ENCODE measurements at places on chromosomes 12 and 14. TPM values are rescaled to one million over a fixed set of nuclear protein-coding genes. Genes with fewer than 3 reads are reported as not detected.

The ARL1 gene
- total RNA-seq = 126 TPM

DNA sequence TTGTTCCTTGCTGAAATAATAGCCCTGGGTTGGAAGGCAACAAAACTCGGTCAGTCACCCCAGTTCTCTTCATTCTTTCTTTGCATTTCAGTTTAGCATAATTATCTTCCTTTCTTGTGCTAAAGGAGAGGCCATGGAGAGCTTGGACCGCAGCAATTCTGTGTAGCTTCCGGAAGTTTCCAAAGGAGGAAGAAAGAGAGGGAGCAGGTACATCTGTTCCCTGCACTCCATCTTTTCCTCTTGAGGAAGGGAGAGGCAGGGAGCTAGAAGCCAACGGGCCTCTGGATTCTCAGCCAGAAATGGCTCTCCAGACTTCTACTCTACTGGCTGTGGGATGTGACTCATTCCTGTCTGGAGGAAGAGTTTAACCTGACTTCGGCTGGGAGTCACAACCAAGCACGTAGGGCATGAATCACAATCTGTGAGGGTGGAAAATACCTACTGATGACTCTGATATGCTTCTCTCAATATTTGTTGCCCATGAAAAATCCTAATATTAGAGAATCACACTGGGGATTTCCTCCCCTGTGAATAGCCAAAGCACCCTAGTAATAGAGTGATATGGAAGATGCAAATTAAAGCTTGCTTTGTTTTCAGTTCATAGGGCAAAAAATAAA lies 17.0 kb downstream of the ANO6 start:
- peak overlapping the region; percentile 70 for H3K27ac ChIP-seq
- no peak overlapping the region for H3K4me3 ChIP-seq
- no peaks in the 10 kb centered on the region for H3K36me3 ChIP-seq
- H3K4me1 ChIP-seq = peaks cover 19% of the 10 kb centered on the region

DNA sequence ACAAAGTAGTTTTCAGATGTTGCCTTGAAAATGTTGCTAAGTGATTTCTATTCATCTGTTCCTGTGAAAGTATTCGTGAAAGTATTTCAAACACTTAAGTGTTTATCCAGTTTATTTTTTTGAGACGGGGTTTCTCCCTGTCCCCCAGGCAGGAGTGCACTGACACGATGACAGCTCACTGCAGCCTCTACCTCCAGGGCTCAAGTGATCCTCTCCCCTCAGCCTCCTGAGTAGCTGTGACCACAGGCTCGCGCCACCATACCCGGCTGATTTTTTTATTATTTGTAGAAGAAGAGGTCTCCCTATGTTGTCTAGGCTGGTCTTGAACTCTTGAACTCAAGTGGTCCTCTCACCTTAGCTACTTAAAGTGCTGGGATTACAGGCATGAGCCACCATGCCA lies 1.7 kb downstream of the ZDHHC17 start:
- H3K27me3 ChIP-seq = no peaks in the 10 kb centered on the region
- H3K36me3 ChIP-seq = no peaks in the 10 kb centered on the region
- no peak for DNase-seq
- H3K27ac ChIP-seq = peak overlapping the region; percentile 22

DNA sequence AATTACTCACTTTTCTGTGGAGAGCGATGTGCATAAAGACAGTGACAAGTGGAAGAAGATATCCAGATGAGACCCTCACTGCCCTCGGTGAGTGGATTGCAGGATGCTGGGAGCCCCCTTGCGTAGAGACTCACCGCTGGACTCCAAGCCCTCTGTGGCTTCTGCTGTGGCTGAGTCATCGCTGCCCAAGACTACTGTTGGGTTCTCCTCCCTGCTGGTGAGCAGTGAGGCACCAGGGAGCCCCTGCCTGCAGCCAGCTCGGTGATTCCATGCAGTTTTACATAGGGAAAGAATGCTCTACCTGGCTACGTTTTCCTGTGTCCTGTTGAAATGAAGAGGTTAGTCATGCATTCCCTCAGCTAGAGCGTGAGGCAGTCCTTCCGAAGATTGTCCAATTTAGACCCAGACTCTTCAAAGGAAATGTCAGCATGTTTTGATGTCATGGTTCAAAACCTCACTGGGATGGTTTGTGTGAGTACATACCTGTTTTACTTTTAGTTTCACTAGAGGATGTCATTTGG lies 28.2 kb downstream of the TRAF3 start:
- DNase-seq = peak; percentile 70

GRCh38 chr12:100534625-100535227 lies 38.8 kb upstream of the GAS2L3 start:
- H3K4me3 ChIP-seq = no peak overlapping the region
- DNase-seq = no peak
- no peaks in the 10 kb centered on the region for H3K4me1 ChIP-seq
- H3K36me3 ChIP-seq = no peaks in the 10 kb centered on the region
- no peak overlapping the region for H3K27ac ChIP-seq
